NCI-H1105 treated with DMSO at 0.1 percent for 48 hours (cell line): ENCODE measurements at places on chromosomes 4 and X.

DNA sequence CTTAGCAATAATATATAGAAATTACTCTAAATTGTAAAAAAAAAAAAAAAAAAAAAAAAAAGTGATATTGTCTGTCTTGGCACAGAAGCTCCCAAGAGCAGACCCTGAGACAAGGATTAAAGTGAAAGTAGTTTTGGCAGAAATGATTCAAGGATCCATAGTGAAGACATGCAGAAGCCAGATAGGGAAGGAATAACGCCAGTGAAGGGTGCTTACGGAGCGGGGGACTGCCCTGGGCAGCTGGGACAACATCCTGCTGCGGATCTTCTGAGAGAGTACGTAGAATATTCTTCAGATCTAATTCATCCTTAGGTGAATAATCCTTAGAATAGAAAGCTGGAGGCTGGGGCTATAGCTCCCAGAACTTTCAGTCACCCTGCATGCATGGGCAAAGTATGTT, 39.8 kb downstream of the ARHGAP24 start:
- DNase-seq = no peak

- DNase-seq = no peak
Observed at GRCh38 chr4:25743971-25744370, 88.3 kb downstream of the SLC34A2 start.

DNA sequence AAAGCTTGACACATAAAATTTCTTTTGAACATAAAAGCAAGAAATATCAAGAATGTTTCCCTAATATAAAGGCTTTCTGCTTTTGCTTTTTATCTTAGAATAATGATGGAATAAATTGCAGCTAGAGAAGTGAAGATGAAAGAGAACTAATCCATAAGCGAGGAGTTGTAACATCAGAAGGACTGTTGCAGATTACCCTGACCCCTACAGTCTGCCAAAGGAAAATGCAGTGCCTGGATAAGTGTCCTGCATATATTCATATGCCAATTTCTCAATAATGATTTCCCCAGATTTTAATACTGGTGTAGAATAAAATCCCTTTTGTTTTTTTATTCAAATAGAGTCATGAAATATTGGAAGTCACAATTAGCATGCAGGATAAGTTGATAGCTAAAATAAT, 115.9 kb downstream of the MAGEC2 start:
- DNase-seq = peak; percentile 13

DNA sequence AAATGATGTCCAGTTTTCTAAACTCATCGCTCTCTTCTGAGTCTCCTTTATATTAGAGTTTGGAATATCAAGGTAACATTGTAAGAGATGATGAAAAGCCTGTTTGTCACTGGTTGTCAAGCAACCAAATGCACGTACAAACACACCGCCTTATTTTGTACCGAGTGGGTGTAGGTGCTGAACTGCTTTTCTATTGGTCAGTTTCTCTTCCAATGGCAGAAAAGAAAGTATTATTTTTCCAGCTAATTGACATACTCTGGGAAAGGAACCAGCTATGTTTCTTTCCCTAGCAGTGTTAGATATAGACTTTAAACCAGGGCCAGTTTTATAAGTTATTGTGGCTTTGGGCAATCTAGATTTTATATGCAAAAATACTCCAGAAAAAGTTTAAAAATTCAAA, 6.6 kb upstream of the PPM1K start:
- no peak for DNase-seq

- DNase-seq = no peak
Observed at GRCh38 chr4:138241281-138242075, 671 bp downstream of the SLC7A11 start.

DNA sequence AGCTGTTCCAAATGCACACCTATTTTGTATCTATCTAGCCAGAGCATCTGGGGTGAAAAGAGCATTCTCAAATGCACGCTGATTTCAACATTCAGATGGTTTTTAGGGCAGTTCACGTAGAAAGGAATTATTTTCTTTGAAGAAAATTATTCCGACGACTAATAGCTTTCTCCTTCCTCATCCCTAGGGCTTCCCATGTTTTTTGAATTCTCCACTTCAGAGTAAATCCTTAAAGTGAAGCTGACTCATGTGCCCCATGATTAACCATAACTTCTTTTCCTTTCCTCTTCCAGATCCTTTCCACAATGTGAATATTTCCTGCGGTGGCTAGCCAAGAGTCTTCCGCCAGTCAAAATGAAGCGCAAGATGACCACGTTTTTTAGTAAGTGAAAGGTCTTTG, 86.7 kb upstream of the PDHA1 start:
- DNase-seq = no peak

DNA sequence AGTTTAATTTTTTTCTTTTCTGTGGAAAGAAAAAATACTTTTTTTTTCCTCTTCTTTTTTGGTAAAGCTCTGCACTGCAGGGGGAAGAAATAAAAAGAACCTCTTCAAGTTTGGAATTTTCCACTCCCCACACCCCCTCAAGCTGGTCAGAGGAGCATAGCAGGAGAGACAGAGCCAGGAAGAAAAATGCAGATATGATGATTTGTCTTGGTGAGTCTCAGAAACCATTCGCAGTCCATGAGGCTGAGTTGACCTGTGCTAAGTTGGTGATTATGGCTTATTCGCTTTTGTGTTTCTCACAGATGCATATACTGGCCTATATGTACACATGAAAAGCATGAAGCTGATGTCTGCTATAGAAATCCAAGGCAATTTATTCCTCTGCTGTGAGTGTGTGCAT, 205.9 kb downstream of the LDB2 start:
- no peak for DNase-seq

DNA sequence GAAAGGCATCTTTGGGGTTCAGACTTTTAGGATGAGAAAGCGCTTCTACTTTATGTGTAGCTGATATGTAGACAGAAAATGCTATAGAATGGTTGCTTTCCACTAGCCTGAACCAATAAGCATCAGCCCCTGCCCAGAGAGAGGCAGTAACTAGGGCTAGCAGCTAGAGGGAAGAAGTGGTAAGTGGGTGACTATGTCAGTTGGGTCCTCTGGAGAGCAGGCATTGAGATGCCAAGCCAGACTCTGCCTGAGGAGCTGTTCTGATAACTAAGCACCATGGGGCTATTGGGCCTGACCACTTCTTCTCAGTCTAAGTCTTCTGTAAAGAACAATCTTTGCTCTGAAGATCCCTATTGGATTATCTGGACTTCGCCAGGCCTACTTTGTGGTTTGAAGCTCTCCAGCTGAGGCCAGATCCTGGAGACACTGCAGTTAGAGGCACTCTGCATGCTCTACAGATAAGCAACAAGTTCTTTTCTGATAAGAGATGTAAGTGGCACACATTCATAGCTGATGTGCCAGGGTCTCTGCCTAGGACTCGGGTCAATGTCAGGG, 146.1 kb downstream of the RBM46 start:
- no peak for DNase-seq

- DNase-seq = no peak
Observed at GRCh38 chrX:19772096-19772821, 115.1 kb downstream of the SH3KBP1 start.

DNA sequence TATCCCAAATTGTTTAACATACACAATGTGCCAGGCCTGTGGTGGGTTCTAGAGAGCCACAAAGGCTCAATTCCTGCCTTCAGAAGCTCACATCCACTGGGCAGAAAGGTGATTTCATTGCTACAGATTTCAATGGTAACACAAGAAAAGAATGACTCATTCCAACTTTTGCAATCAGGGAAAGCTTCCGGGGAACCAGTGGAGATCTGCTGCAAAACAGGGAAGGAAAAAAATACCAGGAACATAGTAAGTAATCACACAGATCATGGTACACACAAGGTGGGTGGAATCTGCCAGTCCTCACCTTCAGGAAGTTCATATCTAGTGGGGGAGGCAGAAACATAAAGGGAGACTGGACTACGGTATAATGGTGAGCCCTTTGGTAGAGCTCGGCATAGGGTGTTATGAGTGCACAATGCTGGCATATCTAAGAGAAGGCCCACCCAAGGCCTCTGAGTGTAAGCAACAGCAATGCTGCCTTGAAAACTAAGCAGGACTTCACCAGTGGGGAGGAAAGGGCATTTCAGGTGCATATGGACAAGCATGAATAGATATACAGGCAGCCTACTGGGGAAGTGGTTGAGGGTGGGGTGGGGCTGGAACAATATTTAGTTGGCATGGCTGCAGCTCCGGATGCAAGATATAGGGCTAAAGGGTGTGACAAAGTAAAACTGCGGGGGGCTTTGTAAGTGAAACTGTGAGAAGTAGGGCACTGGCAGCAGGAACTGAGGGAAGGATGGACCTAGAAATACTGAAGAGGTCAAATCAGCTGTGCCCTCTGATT, 24.2 kb downstream of the GPRIN3 start:
- no peak for DNase-seq

GRCh38 chr4:96698831-96699230, 858.9 kb downstream of the PDHA2 start:
- DNase-seq = no peak

DNA sequence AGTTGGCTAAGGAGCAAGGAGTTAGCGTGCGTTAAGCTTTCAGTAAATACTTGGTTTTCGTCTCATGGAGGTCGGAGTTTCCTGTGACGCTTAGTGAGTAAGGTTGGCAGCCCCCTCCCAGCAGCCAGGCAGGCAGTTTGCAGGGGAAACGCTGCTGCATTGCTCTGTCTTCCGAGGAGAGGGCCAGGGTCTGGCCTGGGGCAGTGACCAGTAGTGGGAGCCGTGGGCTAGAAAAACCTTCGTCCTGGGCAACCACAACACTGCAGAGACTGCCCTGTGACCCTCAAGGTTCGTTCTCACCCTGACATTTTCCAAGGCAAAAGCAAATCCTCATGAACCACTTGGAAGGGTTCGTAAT, 432 bp downstream of the TMEM175 start:
- no peak for DNase-seq

- no peak for DNase-seq
Observed at GRCh38 chr4:138085736-138086305, 156.3 kb downstream of the SLC7A11 start.

DNA sequence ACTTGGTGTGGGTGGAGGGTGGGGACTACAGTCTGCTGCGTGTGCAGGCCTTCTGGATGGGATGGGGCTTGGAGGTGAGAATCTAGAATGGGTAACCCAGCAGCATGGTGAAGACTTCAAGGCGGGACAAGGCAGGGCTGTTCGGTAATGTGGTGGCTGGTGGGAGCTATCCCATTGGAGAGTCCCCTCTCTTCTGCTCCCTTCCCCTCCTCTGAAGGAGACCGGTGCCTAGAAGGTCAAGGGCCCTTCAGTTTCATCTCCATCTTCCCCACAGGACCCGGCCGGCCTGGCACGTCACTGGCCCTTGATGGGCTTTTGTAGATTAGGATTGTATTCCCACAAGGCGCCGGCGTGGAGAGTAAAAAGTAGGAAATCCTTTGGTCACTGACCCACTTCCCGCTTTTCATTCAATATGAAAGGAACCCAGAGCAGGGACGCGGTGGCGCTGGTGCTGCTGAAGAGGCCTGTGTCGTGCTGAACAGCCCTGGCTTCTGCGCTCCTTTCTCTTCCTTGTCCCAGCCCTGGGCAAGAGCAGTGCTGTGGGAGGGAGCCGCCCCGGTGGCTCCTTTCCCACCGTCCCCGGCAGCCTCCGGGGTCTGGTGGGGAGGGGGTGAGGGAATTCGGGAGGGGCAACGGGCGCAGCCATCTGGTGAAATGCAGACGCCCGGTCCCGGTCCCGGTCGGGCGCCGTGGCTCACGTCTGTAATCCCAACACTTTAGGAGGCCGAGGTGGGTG, 7.3 kb upstream of the HMGB3 start:
- DNase-seq = no peak
